Vein endothelial cell (primary cell): ENCODE measurements at places on chromosomes 11 and 22. TPM values are rescaled to one million over a fixed set of nuclear protein-coding genes. Genes with fewer than 3 reads are reported as not detected.

Gene MMP27
- total RNA-seq, result not detected in 2 replicates

Gene OOSP4A
- not detected in 2 replicates for total RNA-seq

Gene IL17REL
- under 0.01 and 0.33 TPM in 2 replicates for total RNA-seq

Gene H19
- 4.7 and 28.1 TPM in 2 replicates for total RNA-seq

Gene TLCD5
- total RNA-seq, result 5.2 and 6.6 TPM in 2 replicates

Gene SLC22A6
- total RNA-seq, result not detected in 2 replicates

Gene KRTAP5-2
- total RNA-seq, result not detected in 2 replicates

Gene NXPE2
- not detected in 2 replicates for total RNA-seq

Gene PLAAT4
- total RNA-seq, result 0.96 and 1.6 TPM in 2 replicates

Gene OR8D1
- not detected in 2 replicates for total RNA-seq

Gene CASP5
- not detected in 2 replicates for total RNA-seq

Gene ISX
- total RNA-seq, result not detected in 2 replicates

Gene TYR
- 0.29 TPM in 1 of 2 replicates, not detected in the other for total RNA-seq

Gene SYTL2
- total RNA-seq, result 1.1 and 1.6 TPM in 2 replicates

Gene GP1BB
- 0.57 and 2.3 TPM in 2 replicates for total RNA-seq

Gene POTEH
- not detected in 2 replicates for total RNA-seq

Gene TSGA10IP
- not detected in 2 replicates for total RNA-seq

Gene GAB4
- not detected in 2 replicates for total RNA-seq

Gene CEND1
- under 0.01 and 0.10 TPM in 2 replicates for total RNA-seq

Gene FAM181B
- total RNA-seq, result under 0.01 TPM in 2 replicates

Gene INS
- not detected in 2 replicates for total RNA-seq

Gene INSC
- total RNA-seq, result not detected in 2 replicates

Gene CCDC73
- total RNA-seq, result not detected in 2 replicates

Gene SMIM35
- total RNA-seq, result not detected in 2 replicates

Gene MS4A3
- not detected in 2 replicates for total RNA-seq

Gene GAS2
- 1.3 and 2.3 TPM in 2 replicates for total RNA-seq

Gene KCTD17
- total RNA-seq, result 33.9 and 37.2 TPM in 2 replicates

Gene CLMP
- 0.10 and 1.6 TPM in 2 replicates for total RNA-seq

Gene C1QTNF4
- total RNA-seq, result 0.10 and 0.33 TPM in 2 replicates

Gene KCNJ1
- total RNA-seq, result 0.33 TPM in 1 of 2 replicates, not detected in the other

Gene MUC6
- total RNA-seq, result not detected in 2 replicates

Gene SAA1
- not detected in 2 replicates for total RNA-seq

Gene DDI1
- total RNA-seq, result not detected in 2 replicates

Gene CRYBB2
- total RNA-seq, result 0.19 TPM in 1 of 2 replicates, not detected in the other

Gene CLTCL1
- 3.9 and 4.2 TPM in 2 replicates for total RNA-seq

Gene NTM
- under 0.01 and 0.29 TPM in 2 replicates for total RNA-seq

Gene PIK3C2A
- 99.3 and 128 TPM in 2 replicates for total RNA-seq

Gene CHRM1
- total RNA-seq, result not detected in 2 replicates

Gene KLHDC7B
- under 0.01 TPM in 1 of 2 replicates, not detected in the other for total RNA-seq

Gene ATG2A
- total RNA-seq, result 19.1 and 19.3 TPM in 2 replicates

Gene TRIM21
- 16.7 and 21.3 TPM in 2 replicates for total RNA-seq

Gene MUC2
- total RNA-seq, result not detected in 2 replicates

Gene TECTA
- 0.33 and 0.67 TPM in 2 replicates for total RNA-seq

Gene GGTLC2
- total RNA-seq, result not detected in 2 replicates

Gene SHISA8
- not detected in 2 replicates for total RNA-seq

Gene RASD2
- not detected in 2 replicates for total RNA-seq

Gene BATF2
- total RNA-seq, result 0.38 and 0.98 TPM in 2 replicates

Gene RFPL1
- total RNA-seq, result not detected in 2 replicates

Gene PRMT3
- 12.1 and 18.3 TPM in 2 replicates for total RNA-seq

Gene PTPRJ
- 2.9 and 3.3 TPM in 2 replicates for total RNA-seq

Gene PRG3
- total RNA-seq, result not detected in 2 replicates

Gene RHOG
- total RNA-seq, result 22.4 and 26.5 TPM in 2 replicates

Gene C22orf23
- 0.10 and 0.98 TPM in 2 replicates for total RNA-seq

Gene ALDH3B2
- not detected in 2 replicates for total RNA-seq

Gene TREH
- total RNA-seq, result not detected in 2 replicates
